ENCODE measurements at places on chromosomes 7 and 10. TPM values are rescaled to one million over a fixed set of nuclear protein-coding genes. Genes with fewer than 3 reads are reported as not detected.

- H3K4me1 ChIP-seq: no peaks in the 10 kb centered on the region
- no peak overlapping the region for H3K4me3 ChIP-seq
- no peaks in the 10 kb centered on the region for H3K27me3 ChIP-seq
- no peak overlapping the region for H3K27ac ChIP-seq
- no peak for DNase-seq
- no peaks in the 10 kb centered on the region for H3K36me3 ChIP-seq
Measured at GRCh38 chr10:23174074-23174976, 17.8 kb upstream of the PTF1A start.

- no peaks in the 10 kb centered on the region for H3K36me3 ChIP-seq
- H3K4me1 ChIP-seq: peaks cover 7% of the 10 kb centered on the region
- H3K4me3 ChIP-seq: no peak overlapping the region
Measured at GRCh38 chr7:28132959-28133870, 47.4 kb downstream of the JAZF1 start.

GRCh38 chr10:62261666-62262065 is 7.0 kb downstream of the RTKN2 start:
- DNase-seq: no peak
- no peaks in the 10 kb centered on the region for H3K36me3 ChIP-seq
- H3K4me1 ChIP-seq: no peaks in the 10 kb centered on the region
- no peak overlapping the region for H3K4me3 ChIP-seq

- no peaks in the 10 kb centered on the region for H3K36me3 ChIP-seq
- no peaks in the 10 kb centered on the region for H3K27me3 ChIP-seq
- H3K4me1 ChIP-seq: no peaks in the 10 kb centered on the region
- H3K27ac ChIP-seq: no peak overlapping the region
- no peak overlapping the region for H3K4me3 ChIP-seq
Measured at GRCh38 chr7:84261509-84261908, 66.9 kb upstream of the SEMA3A start.

GRCh38 chr10:24894309-24894708 is 58.1 kb downstream of the PRTFDC1 start:
- no peaks in the 10 kb centered on the region for H3K27me3 ChIP-seq
- no peak overlapping the region for H3K27ac ChIP-seq
- DNase-seq: no peak
- H3K4me3 ChIP-seq: no peak overlapping the region
- H3K4me1 ChIP-seq: peaks cover 2% of the 10 kb centered on the region

DNA sequence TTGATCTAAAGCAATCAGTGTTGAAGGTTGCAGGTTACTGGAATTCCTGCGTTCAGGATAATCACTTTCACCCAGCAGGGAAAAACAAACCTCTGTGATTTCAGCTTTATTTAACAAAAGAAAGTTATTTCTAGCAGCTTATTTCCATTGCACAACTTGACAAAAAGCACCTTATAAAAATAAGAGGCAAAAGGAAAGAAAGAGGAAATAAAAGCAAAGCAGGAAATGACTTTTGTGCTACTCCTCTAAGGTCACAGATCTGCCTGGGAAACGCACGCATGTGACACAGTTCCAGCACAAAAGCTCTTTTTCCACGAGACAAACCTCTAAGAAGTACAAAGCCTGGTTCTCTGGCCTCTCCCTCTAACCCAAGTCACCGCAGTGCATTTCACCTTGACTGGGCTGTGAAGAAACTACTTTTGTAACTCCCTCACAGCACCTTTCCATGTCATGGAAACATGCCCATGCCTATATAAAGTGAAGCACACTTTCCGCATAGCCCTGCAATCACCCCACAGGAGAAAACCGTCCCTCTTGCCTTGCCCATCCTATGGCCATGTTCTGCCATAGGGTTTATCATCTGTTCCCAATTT is 870 bp downstream of the ANK3 start:
- no peaks in the 10 kb centered on the region for H3K36me3 ChIP-seq
- H3K27me3 ChIP-seq: no peaks in the 10 kb centered on the region
- H3K4me1 ChIP-seq: peaks cover 1% of the 10 kb centered on the region
- no peak for DNase-seq

- peak within 1 kb of the TSS; percentile 44 for H3K4me3 ChIP-seq
- H3K36me3 ChIP-seq: no peaks in the 10 kb centered on the region
- H3K4me1 ChIP-seq: peaks cover 2% of the 10 kb centered on the region
- no peaks in the 10 kb centered on the region for H3K27me3 ChIP-seq
- peak; percentile 49 for DNase-seq
Measured at GRCh38 chr7:95396136-95397032, at the start of gene PON3. Gene PON3 (minus strand): TSS chr7:95396375. CDS start chr7:95396350, 25 bp downstream.

DNA sequence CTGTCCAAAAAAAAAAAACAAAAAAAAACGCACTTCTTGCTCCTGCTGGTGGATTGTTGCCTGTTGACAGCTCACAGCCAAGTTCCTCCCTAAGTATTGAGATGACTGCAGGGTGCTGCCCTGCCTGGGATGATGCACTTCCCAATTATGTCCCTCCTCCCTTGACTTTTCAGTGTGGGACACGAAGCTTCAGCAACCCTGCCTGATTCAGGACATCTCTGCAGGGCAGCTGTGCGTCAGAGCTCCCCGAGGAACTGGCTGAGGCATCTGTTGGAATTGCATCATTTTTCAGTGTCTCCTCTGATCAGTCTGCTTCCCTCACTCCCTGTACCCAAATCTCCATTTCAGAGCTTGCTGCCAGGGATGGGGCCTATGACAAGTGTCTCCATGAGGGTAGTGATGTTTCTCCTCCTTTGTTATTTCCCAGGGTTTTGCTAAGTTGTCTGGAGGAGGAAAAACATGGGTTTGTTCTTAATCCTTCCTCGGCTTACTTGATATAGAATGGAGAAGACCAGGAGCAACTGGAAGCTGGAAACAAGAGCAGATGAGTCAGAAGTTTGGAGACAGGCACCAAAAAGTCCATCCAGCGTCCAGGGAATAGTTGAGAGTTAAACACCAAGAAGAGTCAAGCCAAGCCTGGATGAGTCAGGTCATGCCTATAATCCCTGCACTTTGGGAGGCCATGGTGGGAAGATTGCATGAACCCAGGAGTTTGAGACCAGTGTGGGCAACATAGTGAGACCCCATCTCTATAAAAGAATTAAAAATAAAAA is 355.1 kb downstream of the GALNT17 start:
- H3K4me3 ChIP-seq: no peak overlapping the region
- no peak for DNase-seq
- H3K36me3 ChIP-seq: no peaks in the 10 kb centered on the region

DNA sequence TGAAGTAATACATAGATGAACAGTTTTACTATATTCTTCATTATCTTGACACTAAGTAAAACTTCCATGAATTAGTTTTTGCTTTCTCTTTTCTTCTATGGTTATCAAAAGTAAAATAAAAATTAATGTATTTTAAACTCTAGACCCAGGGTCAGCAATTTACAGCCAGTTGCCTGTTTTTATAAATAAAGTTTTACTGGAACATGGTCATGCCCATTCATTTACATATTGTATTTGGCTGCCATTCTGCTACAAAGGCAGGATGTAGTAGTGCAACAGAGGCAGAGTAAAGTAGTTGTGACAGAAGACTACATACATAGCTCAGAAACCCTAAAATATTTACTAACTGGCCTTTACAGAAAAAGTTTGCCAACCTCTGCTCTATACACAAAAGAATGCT is 98.8 kb downstream of the CNOT4 start:
- no peaks in the 10 kb centered on the region for H3K27me3 ChIP-seq
- H3K27ac ChIP-seq: no peak overlapping the region
- no peak for DNase-seq
- no peaks in the 10 kb centered on the region for H3K36me3 ChIP-seq
- H3K4me3 ChIP-seq: no peak overlapping the region

GRCh38 chr7:125930848-125931247 is 1001.2 kb upstream of the POT1 start:
- H3K36me3 ChIP-seq: no peaks in the 10 kb centered on the region
- H3K27me3 ChIP-seq: no peaks in the 10 kb centered on the region
- DNase-seq: no peak
- no peaks in the 10 kb centered on the region for H3K4me1 ChIP-seq

GRCh38 chr7:84638339-84638697 is 443.7 kb upstream of the SEMA3A start:
- H3K4me1 ChIP-seq: no peaks in the 10 kb centered on the region

- H3K27ac ChIP-seq: no peak overlapping the region
- H3K4me1 ChIP-seq: peaks cover 2% of the 10 kb centered on the region
- H3K27me3 ChIP-seq: no peaks in the 10 kb centered on the region
- no peaks in the 10 kb centered on the region for H3K36me3 ChIP-seq
- no peak overlapping the region for H3K4me3 ChIP-seq
Measured at GRCh38 chr7:143493751-143494150, 16.1 kb downstream of the TAS2R41 start.

DNA sequence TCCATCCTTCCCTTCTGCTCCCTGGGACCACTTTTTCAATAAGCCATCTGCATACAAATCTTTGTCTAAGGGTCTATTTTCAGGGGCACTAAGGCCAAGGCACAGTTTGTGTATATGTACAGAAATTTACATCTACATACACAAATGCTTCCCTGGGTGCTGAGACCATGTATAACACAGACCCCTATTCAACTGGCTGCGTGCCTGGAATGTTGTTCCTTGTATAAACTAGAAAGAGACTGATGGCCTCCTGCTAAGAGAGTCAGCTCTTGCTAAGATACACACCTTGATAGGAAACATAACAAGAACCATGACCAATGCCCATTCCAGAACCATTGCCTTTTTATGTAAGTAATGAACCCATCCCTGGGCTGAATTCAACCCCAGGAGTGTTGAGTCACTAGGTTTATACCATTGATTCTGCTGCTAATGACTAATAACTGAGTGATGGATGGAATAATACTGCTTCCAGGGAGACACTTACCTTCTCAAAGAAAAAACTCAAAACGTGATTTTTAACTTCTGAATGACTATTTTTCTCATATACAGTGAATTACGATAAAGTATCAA is 290.7 kb downstream of the FGFR2 start:
- H3K36me3 ChIP-seq: no peaks in the 10 kb centered on the region
- no peak overlapping the region for H3K27ac ChIP-seq
- H3K27me3 ChIP-seq: no peaks in the 10 kb centered on the region

DNA sequence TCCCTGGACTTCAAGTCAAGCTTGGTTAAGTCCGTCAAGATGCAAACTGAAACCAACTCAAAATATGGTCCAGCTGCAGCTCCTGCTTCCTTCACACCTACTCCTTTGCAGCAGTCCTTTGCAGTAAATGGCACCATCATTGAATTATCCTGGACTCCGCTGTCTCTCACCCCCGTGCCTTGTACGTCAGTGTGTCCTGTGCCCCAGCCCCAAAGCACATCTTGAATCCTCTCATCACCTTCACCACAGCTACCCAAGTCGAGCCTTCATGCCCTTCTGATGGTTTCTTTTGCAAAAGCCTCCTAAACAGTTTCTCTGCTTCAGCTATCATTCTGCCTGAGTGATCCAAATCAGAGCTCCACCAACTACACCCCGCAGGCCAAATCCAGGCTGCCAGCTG is 88.4 kb upstream of the LEP start:
- no peak overlapping the region for H3K4me3 ChIP-seq
- no peaks in the 10 kb centered on the region for H3K27me3 ChIP-seq
- H3K36me3 ChIP-seq: no peaks in the 10 kb centered on the region
- no peak overlapping the region for H3K27ac ChIP-seq
- H3K4me1 ChIP-seq: no peaks in the 10 kb centered on the region

DNA sequence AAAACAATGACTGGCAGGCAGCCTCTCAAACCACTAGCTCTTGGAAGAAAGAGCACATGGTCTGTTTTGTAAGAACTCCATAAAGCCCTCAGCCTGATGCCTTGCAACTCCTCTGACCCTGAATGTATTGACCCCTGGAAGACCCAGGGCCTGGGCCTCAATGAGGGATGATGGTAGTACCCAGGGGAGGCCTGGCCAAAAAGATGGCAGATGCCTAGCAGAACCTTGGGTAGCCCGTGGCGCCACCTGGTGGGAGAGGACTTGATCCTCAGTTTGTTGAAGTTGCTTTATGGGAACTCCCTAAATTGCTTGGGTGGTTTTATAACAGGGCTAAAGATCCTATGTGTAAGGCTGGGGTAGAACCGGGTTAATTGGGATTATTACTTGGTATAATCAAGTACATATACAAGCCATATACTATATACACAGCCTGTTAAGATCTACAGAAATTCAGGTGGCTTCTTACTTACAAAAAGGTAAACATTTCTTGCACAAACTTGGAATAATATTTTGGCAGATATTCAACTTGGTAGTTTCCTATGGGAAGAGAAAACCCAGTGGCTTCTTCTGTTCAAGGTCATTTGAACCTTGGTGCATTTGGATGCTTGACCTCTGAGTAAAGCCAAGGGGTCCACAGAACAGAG is 95.8 kb upstream of the CACUL1 start:
- peak; percentile 36 for DNase-seq
- H3K27me3 ChIP-seq: no peaks in the 10 kb centered on the region
- H3K4me3 ChIP-seq: no peak overlapping the region
- no peaks in the 10 kb centered on the region for H3K36me3 ChIP-seq

- H3K36me3 ChIP-seq: no peaks in the 10 kb centered on the region
- H3K4me1 ChIP-seq: no peaks in the 10 kb centered on the region
- H3K27me3 ChIP-seq: no peaks in the 10 kb centered on the region
- no peak overlapping the region for H3K27ac ChIP-seq
- H3K4me3 ChIP-seq: no peak overlapping the region
Measured at GRCh38 chr7:27697861-27698430, 35.3 kb upstream of the HIBADH start.

GRCh38 chr10:79158004-79158340 is 89.2 kb downstream of the ZMIZ1 start:
- H3K27me3 ChIP-seq: no peaks in the 10 kb centered on the region
- H3K4me3 ChIP-seq: no peak overlapping the region
- no peaks in the 10 kb centered on the region for H3K36me3 ChIP-seq
- DNase-seq: no peak
- peak overlapping the region; percentile 57 for H3K27ac ChIP-seq

DNA sequence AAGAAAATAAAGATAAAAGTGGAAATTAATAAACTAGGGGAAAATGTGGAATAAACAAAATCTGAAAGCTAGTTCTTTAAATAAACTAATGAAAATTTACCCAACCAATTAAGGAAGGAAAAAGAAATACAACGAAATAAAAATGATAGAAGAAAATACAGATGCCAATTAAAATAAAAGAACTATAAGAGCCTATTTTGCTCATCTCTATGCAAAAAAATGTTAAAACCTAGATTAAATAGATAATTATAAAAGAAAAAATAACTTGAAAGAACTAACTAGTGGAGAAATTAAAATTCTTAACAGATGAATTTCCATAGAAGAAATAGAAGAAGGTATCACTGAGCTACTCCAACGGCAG is 32.7 kb downstream of the PKD1L1 start:
- H3K4me3 ChIP-seq: no peak overlapping the region
- H3K27me3 ChIP-seq: no peaks in the 10 kb centered on the region
- no peaks in the 10 kb centered on the region for H3K4me1 ChIP-seq
- no peaks in the 10 kb centered on the region for H3K36me3 ChIP-seq
- no peak overlapping the region for H3K27ac ChIP-seq

GRCh38 chr7:141954334-141954733 is 7.6 kb upstream of the CLEC5A start:
- H3K27me3 ChIP-seq: no peaks in the 10 kb centered on the region
- no peaks in the 10 kb centered on the region for H3K36me3 ChIP-seq
- H3K4me1 ChIP-seq: no peaks in the 10 kb centered on the region
- DNase-seq: no peak
- H3K27ac ChIP-seq: no peak overlapping the region
- no peak overlapping the region for H3K4me3 ChIP-seq

GRCh38 chr7:10146271-10146670 is 827.4 kb upstream of the PHF14 start:
- no peak overlapping the region for H3K4me3 ChIP-seq
- H3K4me1 ChIP-seq: no peaks in the 10 kb centered on the region
- no peak overlapping the region for H3K27ac ChIP-seq
- no peak for DNase-seq
- no peaks in the 10 kb centered on the region for H3K36me3 ChIP-seq
- H3K27me3 ChIP-seq: no peaks in the 10 kb centered on the region

ADAM12 gene
- total RNA-seq: 24.7 TPM

ZNF467 gene
- total RNA-seq: 23.7 TPM

OR13A1 gene
- not detected for total RNA-seq

KIAA1549 gene
- 4.1 TPM for total RNA-seq

NANOS1 gene
- total RNA-seq: 1.8 TPM

ITIH5 gene
- total RNA-seq: 15.1 TPM

TMEM106B gene
- total RNA-seq: 58.8 TPM

COPG2 gene
- 44.5 TPM for total RNA-seq
